ENCODE measurements at places on chromosomes 5 and 9. TPM values are rescaled to one million over a fixed set of nuclear protein-coding genes. Genes with fewer than 3 reads are reported as not detected.

SPATA31D4 gene
- not detected for total RNA-seq

UGT3A1 gene
- not detected for total RNA-seq

- no peak for DNase-seq
- H3K27me3 ChIP-seq = no peaks in the 10 kb centered on the region
- H3K36me3 ChIP-seq = no peaks in the 10 kb centered on the region
- H3K27ac ChIP-seq = no peak overlapping the region
- H3K4me3 ChIP-seq = no peak overlapping the region
Observed at GRCh38 chr9:72650206-72650605, 128.8 kb downstream of the TMC1 start.

DNA sequence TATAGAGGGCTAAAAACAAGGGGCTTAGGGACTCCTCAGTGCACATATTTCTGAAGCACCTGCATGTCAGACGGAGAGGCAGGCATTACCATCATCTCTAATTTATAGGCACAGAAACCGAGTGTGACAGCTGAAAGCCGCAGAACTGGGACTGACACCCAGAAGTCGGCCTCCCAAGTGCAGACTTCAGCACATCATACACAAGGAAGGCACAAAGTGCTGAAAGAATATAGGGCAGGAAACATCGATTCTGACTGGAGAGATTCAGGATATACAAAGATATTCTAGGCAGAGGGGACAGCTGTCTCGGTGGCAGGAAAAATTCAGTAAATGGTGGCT is 11.2 kb downstream of the MRPS27 start:
- no peaks in the 10 kb centered on the region for H3K27me3 ChIP-seq
- H3K27ac ChIP-seq = peak overlapping the region; percentile 98
- peaks cover 13% of the 10 kb centered on the region for H3K36me3 ChIP-seq
- no peak for DNase-seq
- H3K4me1 ChIP-seq = no peaks in the 10 kb centered on the region
- no peak overlapping the region for H3K4me3 ChIP-seq

DNA sequence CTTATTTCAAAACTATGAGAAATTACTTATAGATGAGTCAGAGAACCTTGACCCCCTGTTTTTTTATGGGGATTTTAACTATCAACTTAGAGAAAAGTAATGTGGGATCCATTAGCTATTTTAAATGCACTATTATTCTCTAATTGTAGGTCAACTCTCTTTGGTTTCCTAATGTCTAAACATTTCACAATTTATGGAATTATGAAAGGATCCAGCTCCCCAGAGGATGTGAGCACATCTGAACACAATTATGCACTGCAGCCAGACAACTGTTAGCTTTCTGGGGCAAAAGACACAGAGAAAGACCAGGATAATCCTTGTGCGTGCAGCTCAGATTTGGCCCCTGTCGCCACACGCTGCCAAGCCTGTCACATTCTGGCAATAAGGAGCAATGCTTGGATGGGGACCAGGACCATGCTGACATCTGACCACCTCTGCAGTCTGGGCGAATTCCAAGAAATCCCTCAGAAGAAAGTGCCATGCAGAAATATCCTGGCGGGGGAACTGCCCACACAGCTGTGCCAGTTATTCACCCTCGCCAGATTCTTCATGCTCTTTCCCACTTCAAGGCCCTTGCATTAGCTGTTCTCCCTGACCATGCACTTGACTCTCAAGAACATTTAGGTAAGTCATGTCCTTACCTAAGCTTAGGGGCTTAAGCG is 22.2 kb upstream of the CMBL start:
- H3K4me3 ChIP-seq = no peak overlapping the region
- peaks cover 6% of the 10 kb centered on the region for H3K27me3 ChIP-seq
- no peaks in the 10 kb centered on the region for H3K36me3 ChIP-seq
- H3K27ac ChIP-seq = no peak overlapping the region
- DNase-seq = no peak

- H3K4me3 ChIP-seq = no peak overlapping the region
- no peaks in the 10 kb centered on the region for H3K27me3 ChIP-seq
- peak overlapping the region; percentile 60 for H3K27ac ChIP-seq
- H3K4me1 ChIP-seq = peaks cover 4% of the 10 kb centered on the region
- no peaks in the 10 kb centered on the region for H3K36me3 ChIP-seq
Observed at GRCh38 chr5:123696921-123697341, 185.0 kb downstream of the CSNK1G3 start.

GRCh38 chr5:177501874-177502678 is 4.7 kb upstream of the PDLIM7 start:
- peaks cover 10% of the 10 kb centered on the region for H3K27me3 ChIP-seq
- no peak for DNase-seq
- no peak overlapping the region for H3K27ac ChIP-seq
